Retinal pigment epithelial cell (primary cell): ENCODE measurements at places on chromosomes 5 and 9.

GRCh38 chr5:19534751-19535150 is 453.2 kb downstream of the CDH18 start:
- no peak for DNase-seq

DNA sequence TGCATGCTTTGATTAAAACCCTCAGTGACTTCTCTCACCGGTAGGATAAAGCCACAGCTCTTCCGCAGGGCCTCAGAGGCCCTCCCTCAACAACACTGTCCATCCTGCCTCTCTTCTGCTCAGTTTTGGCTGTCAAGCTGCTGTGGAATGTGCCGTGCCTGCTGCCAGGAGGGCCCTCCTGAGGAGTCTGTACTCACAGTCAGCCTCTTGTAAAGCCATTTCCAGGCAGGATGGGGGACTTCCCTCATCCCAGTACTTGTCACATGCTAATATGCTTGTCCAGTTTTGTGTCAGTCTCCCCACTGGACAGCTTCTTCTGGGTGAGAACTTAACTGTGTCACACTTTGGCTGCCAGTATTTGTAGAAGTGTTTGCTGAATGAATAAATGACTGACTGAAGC is 13.9 kb upstream of the DDX41 start:
- no peak for DNase-seq

GRCh38 chr9:123378025-123378424 is 22.0 kb downstream of the CRB2 start:
- DNase-seq: no peak

GRCh38 chr9:94553029-94553938 is 1.6 kb upstream of the PCAT7 start:
- no peak for DNase-seq

- no peak for DNase-seq
These were observed 150.8 kb downstream of the MTRR start for GRCh38 chr5:8019719-8020218.

DNA sequence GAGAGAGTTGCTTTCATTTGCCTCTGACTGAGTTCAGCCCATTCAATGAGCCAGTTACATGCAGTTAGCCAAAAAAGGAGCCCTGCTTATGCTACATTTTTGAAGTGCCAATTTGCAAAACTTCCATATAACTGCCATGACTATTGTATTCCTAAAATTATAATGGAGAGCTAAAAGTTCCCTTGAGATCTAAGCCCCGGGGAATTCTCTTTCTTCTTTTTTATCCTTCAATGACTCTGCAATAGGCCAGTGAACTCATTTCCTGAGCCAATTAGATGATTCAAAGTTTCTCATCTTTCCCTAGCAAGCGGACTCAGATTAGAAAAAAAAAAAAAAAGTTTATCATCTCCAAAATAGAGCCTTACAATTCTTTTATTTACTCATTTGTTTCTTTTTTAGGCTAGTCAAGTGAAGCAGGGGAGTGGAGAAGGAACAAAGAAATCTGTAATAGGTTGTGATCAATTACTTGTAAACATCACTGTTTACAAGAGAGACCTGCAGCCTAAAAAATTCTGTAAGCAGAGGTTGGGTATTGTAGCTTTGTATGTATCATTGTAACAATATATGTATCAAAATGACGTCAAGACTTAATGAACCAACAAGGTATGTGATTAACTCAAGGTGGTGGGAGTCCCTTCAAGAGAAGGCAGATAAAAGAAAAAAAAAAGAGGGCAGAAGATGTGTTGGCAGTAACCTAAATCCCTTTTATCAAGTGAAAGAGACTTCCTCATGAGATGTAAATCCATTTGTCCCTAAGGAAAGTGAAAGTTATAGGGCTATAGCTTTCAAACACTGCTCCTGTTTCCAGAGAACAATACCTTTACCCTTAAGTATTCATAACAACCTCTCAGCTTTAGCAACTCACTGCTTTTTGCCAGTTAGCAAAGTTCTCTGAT is 48.7 kb upstream of the HOMER1 start:
- no peak for DNase-seq

- DNase-seq: no peak
These were observed 312.8 kb downstream of the TLE4 start for GRCh38 chr9:79884546-79884945.

DNA sequence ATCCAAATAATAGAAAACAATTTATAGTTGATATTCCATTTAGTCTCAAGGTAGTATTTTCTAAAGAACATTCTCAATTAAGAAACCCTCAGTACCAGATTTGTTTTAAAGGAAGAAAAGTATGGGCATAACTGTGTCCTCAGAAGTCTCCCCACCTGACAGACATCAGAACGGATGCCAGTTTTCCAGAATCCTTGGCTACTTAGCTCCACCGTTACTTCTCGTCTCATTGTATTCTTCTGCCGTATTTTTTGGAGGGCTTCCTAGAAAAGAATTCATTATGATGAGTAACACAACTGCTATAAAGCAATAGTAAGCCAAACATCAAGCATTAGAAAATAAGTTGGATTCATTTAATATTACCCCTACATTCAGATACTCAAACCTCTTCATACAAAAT is 67.8 kb downstream of the DROSHA start:
- no peak for DNase-seq

- DNase-seq: no peak
These were observed 3.3 kb upstream of the MSMP start for GRCh38 chr9:35757226-35757891.
